ENCODE measurements at places on chromosomes 2 and 18. TPM values are rescaled to one million over a fixed set of nuclear protein-coding genes. Genes with fewer than 3 reads are reported as not detected.

GRCh38 chr2:38074058-38074763 is 1.7 kb downstream of the CYP1B1 start:
- DNase-seq = no peak

DNA sequence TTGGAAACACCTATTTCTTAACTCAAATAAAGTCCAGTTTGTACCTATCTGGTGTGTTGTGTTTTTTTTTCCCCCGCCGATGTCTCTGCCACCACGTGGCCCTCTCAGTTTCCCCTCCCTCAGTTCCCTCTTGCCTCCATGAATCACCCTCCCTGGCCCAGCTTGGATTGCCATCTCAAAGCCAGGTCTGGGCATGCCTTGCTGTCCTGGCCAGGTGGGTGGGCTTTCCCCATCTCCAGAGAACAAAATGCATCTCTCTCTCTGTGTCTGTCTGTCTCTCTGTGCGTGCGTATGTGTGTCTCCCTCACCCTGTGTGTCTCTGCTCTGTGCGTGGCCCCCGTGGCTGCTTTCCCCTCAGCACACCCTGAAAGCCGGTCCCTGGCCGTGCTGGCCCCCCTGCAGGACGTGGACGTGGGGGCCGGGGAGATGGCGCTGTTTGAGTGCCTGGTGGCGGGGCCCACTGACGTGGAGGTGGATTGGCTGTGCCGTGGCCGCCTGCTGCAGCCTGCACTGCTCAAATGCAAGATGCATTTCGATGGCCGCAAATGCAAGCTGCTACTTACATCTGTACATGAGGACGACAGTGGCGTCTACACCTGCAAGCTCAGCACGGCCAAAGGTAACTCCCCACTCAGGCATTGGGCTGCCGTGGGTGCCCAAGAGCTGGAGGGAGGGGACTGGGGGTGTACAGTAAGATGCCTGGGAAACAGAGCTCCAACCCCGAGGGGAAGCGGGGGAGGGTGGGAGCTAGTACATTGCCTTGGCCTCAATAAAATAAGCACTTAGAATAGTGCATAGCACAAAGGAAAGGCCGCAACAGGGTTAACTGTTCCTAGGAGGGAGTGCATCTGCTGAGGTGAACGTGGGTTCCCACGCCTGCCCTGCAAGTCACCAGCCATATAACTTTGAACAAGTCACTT is 31.6 kb upstream of the GMPPA start:
- DNase-seq = no peak

CACNB4 gene
- total RNA-seq = 18.2 TPM

RAD51AP2 gene
- not detected for total RNA-seq

GRB14 gene
- total RNA-seq = not detected

ABCG8 gene
- total RNA-seq = not detected

- DNase-seq = no peak
Measured at GRCh38 chr2:235384624-235385023, 109.2 kb upstream of the AGAP1 start.

CXCR1 gene
- not detected for total RNA-seq

CSRNP3 gene
- total RNA-seq = 0.21 TPM

DNA sequence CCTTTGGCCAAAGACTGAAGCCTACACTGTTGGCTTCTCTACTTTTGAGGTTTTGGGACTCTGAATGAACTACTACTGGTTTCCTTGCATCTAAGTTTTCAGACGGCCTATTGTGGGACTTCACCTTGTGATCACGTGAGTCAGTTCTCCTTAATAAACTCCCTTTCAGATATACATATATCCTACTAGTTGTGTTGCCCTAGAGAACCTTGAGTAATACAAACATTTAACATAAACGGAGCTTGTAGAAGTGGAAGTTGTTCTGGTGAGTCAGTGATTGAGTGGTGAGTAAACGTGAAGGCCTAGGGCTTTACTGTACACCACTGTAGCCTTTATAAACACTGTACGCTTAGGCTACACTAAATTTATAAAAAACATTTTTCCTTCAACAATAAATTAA is 107.2 kb upstream of the CDH2 start:
- no peak for DNase-seq

GRCh38 chr2:34602262-34602661 is 1003.2 kb upstream of the FAM98A start:
- peak; percentile 12 for DNase-seq

DNA sequence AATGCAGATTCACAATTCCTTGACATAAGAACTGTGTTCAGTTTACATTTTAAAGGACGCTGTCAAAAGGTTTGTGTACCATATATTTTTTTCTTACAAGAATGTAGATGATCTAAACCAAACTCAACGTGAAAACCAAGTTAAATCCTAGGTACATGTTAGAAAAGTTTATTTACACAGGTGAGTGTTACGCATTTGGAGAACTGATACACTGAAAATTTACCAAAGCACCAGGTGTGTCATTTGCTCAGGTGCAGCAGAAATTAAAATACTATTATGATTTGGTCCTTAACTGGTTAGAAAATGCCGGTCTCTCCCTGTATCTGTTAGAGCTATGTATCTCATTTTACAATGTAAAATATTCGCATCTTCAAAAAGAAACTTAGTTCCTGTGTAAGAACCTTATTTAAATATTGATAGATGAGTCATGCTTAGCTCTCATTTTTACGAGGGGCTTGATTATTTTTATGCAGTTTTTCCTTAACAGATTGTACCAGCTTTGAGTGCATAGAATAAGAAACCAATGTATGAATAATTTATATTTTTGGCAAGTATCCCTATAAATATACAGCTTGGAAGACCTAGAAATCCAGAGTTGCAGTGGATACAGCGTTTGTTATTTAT is 25.1 kb downstream of the MFF start:
- no peak for DNase-seq

DNA sequence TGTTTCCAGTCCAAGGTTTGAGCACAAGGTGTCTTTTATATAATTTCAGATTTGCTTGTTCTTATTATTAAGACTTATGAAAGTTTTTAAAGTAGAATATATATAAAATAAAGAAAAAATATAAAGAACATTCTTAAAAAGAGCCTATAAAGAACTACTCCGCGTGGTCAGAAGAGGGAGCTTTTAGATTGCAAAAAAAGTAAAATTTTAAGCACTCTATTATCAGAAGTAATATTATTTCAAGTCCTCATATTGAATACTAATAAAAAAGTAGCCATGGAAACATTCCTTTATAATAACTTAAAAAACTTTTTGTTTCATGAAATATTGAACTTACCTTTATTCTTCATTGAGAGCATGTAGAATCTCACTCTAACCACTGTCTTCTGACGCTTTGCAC is 51.4 kb downstream of the LINC00305 start:
- no peak for DNase-seq

DES gene
- 0.80 TPM for total RNA-seq

DNA sequence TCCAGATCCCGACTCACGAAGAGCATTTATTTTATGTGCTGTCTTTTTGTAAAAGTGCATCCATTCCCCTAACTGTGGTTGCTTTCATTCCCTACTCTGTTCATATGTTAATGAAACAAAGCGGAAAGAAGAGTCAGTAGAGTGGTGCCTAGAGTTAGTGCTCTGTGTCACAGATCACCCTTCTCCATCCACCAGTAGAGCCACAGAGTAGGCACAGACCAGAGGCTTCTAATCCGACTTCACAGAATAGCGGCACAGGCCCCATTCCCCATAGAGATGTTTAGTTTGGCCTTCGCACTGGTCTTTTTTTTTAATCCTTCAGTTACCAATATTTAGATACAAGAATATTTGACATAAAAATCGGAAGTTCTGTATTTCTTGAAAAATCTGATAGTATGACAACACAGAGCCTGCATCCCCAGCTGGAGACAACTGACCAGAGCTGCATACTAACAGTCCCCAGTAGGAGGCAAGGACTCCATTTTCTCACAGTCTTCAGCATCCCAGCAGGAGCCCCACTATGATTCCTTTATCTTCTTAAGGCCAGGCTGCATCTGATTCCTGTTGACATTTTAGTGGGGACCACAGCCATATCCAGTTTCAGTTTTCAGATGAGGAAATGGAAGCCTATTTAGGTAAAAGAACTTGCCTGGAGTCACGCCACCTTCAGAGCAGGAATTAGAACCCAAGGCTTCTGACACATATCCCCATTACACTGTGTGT is 7.0 kb downstream of the G6PC2 start:
- no peak for DNase-seq

GRCh38 chr18:12283256-12283655 is 24.8 kb upstream of the TUBB6 start:
- no peak for DNase-seq

GRCh38 chr2:137165968-137166367 is 400.6 kb downstream of the THSD7B start:
- DNase-seq = no peak

Measured in GM12878 (cell line).